ENCODE measurements at places on chromosomes 11 and 22. TPM values are rescaled to one million over a fixed set of nuclear protein-coding genes. Genes with fewer than 3 reads are reported as not detected.
A peak's percentile ranks its signal among the peaks of the same experiment; 100 is the strongest.

- DNase-seq: peak; percentile 40
Observed at GRCh38 chr11:1162491-1163311, 4.9 kb downstream of the MUC5AC start.

DNA sequence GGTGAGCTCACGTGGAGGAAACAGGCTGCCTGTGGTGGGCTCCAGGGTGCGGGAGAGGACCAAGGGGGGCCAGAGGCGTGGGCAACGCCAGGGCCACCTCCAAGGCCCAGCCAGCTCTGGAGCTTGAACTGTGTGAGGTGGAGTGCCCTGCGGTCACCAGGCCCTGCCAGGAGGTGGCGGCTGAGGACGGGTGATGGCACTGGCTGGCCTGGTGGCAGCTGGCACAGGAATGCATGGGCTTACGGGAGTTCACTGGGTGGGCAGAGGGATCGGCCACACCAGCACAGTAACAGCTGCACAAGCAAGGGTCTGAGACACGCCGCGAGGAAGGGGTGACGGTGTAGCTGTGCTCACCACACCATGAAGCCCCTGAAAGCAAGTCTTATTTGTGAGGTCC is 15.8 kb downstream of the TOLLIP start:
- no peak for DNase-seq

- DNase-seq: peak; percentile 87
Observed at GRCh38 chr11:73184953-73185671, 33.0 kb upstream of the P2RY2 start.

- no peak for DNase-seq
Observed at GRCh38 chr11:121755906-121756305, 303.1 kb upstream of the SORL1-AS1 start.

GRCh38 chr22:40982482-40983385 is 31.6 kb downstream of the RBX1 start:
- no peak for DNase-seq

GRCh38 chr11:27710536-27710935 is 10.3 kb upstream of the BDNF start:
- no peak for DNase-seq

DNA sequence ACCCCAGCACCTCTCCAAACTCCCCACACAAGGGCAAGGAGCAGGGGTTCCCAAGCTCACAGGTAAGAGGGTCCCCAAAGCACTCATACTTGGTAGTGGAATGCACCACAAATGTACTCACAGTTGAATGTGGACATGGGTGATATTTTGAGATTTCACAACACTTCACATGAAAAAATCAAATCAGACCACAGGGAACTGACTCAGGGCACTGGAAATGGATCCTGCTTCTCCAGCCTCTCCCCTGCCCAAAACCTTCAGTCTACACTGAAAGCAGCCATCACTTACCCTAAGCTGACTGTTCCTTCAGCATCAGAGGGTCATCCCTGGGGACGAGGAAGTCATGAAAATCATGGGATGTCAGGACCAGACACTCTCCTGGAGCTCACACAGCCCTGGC is 40.2 kb downstream of the SCGB1A1 start:
- DNase-seq: no peak

DNA sequence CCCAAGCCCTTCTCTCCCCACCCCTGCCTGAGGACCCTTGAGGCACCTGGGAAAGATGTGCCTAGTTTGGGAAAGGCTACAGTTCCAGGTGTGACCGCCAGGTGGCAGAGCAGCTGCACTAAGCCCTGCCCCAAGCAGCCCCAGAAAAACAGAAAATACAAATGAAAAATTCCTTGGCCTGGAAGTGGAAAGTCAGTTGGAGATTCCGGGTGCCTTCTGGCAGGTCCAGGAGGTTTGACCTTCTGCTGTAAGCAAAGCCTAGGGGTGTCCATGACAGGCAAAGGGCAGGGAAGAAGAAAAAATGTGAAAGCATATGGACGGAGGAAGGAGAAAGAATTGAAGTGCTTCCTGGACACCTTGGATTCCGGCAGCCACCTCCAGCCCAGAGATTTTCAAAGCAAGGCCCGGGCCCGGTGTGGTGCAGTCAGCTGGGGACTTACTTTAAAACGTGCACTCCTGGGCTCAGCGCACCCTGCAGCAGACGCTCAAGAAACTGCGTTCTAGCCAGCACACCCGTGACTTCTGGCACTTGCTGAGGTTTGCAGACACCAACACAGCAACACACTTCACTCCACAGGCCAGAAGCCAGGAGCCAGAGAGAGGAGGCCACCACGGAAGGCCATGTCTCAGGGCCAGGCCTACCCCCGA is 37.3 kb upstream of the SLC22A12 start:
- peak; percentile 64 for DNase-seq

DNA sequence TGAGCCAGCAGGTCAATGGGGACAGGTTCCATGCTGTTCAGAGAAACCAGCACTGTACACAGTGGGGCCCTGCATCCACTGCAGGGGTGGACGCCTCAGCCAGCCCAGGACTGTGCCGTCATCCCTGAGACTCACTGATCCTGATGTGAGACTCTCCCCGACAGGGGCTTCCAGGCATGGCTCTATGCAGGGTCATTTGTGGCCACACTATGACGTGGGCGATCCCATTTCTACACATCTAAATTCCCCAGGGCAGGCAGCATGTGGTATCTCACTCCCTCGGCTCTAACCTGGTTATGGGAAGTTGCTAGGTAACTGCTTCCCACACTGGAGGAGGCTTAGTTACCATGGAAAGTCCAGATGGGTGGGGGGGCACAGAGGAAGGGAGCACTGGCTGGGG is 14.2 kb upstream of the FAM83F start:
- no peak for DNase-seq

The RAG2 gene
- not detected for total RNA-seq

The SCGB1C1 gene
- total RNA-seq: not detected

- DNase-seq: no peak
Observed at GRCh38 chr22:39966470-39966869, 6.3 kb downstream of the TMA7B start.

DNA sequence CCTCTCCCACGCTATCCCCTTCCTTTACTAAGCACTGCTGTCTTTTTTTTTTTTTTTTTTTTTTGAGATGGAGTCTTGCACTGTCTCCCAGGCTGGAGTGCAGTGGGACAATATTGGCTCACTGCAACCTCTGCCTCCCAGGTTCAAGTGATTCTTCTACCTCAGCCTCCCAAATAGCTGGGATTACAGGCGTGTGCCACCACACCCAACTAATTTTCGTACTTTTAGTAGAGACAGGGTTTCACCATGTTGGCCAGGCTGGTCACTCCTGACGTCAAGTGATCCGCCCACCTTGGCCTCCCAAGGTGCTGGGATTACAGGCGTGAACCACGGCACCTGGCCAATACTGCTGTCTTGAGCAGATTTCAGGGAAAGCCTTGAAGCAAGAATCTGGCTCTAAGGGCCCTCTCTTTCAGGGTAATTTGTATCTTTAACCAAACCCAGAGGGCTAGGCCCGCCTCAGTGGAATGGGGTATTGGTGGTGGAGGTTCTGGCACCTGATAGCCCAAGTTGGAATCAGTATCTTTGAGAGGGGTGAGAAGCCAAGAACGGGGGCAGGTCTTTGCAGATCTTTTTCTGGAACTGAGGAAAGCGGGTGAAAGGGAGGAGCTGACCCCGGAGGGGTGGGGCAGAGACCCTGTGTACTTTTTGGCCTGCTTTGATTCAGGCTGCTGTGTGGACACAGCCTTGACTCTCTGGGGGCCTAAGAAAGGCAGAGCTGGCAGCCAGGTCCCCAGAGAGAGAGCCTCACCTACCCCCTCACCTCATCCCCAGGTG is 37.0 kb downstream of the TRIOBP start:
- DNase-seq: peak; percentile 31

DNA sequence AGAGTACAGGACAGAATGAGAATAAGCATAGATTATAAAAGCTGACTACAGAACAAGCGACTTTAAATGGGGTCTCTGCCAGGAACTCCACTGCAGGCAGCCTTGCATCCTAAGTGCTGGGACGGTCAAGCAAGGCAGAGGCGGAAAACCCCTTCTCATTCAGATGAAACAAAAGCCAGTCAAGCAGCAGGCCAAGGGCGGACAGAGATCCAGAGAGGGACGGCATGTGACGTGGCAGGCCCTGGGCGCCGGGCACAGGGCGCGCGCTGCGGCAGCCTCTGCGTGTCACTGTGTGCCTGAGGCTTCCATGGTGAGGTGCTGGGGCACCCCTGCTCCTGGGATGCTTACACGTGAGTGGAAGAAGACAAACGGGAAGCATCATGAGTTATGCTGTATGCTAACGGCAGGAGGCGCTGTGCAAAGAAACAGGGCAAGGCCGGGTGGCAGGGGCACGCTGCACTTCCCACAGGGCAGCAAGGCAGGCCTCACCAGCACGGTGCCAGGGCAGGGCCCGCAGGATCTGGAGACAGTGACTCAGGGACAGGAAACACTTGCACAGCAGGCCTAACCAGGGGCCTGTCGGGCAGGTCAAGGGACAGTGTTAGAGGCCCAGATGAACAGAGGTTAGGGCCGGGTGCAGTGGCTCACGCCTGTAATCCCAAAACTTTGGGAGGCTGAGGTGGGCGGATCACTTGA is 6.2 kb downstream of the TOLLIP start:
- DNase-seq: peak; percentile 67

DNA sequence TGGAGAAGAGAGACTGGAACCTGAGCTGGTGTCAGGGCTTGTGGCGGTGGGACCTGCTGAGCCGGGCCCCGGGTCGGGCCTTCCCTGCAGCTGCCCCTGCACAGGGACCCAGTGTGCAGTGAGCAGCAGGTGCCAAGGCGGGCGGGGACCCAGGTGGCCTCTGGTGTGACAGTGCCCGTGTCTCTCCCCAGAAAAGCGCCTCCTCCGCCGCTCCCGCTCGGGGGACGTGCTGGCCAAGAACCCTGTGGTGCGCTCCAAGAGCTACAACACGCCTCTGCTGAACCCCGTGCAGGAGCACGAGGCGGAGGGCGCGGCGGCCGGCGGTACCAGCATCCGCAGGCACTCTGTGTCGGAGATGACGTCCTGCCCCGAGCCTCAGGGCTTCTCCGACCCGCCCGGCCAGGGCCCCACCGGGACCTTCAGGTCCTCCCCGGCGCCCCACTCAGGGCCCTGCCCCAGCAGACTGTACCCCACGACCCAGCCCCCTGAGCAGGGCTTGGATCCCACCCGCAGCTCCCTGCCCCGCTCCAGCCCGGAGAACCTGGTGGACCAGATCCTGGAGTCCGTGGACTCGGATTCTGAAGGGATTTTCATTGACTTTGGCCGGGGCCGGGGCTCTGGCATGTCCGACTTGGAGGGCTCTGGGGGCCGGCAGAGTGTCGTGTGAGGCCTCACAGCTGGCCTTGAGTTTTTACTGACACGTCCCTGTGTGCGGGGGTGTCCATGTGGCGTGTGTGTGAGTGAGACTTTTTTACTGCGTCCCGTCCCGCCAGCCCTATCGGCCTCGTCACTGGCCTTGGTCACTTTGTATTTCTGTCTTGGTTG is 15.6 kb upstream of the ARHGAP8 start:
- peak; percentile 47 for DNase-seq

DNA sequence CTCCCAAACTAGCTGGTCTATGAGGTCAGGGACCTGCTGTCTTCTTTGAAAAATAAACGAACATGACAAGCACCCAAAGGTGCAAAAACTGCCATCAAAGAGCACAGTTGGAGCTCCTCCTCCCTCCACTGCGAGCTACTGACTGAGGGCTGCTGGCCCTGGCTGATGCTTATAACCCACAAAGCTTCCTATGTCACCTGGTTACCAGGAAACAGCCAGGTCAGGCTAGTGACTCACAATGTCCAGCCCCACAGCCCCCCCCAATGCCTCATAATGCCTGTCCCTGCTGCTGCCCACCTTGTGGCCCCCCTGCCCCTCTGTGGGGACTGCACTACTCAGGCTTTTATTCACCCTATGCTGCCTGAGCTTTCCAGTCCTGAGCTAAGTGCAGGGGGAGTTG is at the start of gene DRICH1:
TSS of gene DRICH1 (minus strand) at position 144 of the 400 bp plus-strand sequence. CDS start 298 bp downstream, outside the sequence.
- DNase-seq: no peak

The MIOX gene
- total RNA-seq: not detected

DNA sequence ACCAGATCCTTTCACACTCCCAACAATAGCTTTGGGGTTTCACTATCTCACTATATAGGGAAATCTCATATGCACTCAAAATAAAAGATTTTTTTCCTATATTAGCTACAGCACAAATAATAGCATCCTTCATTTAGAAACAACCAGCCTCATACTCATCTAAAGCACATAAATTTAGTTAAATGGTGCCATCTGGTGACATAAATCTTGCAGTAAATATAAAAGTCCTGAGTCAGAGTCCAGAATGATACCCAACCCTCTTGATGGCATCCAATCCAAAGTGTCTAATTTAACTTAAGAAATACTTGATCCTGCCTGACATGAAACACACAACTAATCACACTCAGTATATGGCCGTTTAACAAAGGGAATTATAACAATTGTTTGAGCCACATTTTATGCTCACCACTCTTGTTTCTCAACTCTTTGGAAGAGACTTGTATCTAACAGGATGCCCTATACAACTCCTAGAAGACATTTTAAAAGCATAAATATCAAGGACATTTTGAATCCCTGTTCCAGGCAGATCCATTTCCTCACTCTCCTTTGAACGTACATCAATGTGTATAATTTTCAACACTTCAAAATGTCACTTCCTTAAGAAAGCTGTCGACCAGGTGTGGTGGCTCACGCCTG is 36.2 kb downstream of the DLG2 start:
- DNase-seq: no peak

The NUP50 gene
- total RNA-seq: 17.0 TPM

- DNase-seq: no peak
Observed at GRCh38 chr22:35804421-35804820, 86.7 kb downstream of the APOL5 start.

DNA sequence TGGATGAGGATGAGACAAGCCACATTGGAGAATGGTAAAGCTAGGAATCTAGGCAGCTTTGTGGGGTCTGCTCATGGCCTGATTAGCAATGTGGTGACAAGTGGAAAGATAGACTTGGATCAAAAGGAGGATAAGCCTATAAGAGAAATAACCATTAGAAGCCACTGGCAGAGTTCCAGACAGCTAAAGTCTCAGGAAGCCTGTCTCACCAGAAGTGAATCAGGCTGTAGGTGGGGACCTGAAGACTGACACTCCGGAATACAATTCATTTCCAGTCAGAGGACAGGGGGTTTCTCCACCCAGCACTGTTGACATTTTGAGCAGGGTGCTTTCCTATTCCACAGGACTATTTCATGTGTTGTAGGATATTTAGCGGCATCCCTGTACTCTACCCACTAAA is 129.7 kb downstream of the ARHGAP42 start:
- no peak for DNase-seq

GRCh38 chr11:130052567-130052966 is 17.1 kb upstream of the APLP2 start:
- no peak for DNase-seq

Data from right cardiac atrium (tissue), 5 donors.